ENCODE measurements at places on chromosomes 6 and 20.

- DNase-seq: no peak
Observed at GRCh38 chr6:41996997-41997396, 53.3 kb upstream of the TAF8 start.

DNA sequence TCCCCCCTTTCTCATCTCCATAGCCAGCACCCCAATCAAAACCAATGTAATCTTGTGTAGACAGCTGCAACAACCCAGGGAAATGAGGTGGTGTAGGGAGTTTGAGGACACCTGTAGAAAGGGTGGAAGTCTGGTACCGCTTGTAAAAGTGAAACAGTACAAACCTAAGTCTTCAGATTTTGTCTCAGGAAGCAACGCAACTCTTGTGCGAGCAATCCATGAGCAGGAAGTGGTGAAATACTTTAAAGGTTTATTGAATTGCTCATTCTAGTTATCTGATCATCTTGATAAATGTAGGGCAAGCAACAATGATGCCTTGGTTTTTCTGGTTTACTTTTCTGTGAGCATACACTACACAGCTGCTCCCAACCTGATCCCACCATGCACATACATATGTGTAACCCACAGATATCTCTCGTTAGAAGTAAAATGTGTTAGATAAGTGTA lies 71.1 kb upstream of the THEMIS start:
- DNase-seq: no peak

DNA sequence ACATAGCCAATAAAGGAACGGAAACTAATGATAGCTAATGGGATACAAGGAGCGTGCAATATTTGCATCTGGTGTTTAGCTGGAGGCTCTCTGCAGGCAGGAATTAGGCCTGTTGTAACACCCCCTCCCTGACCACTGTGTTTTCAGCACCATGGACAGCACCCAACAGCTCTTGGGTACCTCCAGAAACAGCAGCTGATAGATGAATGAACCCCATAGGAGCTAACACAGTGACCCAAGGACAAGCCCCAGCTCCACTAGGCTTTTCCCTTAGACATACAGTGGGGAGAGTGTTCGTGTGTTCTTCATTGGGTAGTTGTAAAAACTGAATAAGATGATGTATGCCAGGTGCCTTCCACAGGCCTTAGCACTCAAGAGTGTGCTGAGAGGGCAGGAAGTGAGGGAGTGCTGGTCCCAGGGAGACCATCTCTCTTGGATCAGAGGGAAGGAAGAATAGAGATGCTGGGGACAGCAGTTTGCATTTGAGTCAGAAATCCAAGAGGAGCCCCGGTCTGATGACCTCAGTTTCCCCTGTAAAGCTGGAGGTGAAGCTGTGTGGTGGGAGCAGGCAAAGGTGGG lies 161.3 kb downstream of the PHACTR3 start:
- no peak for DNase-seq

GRCh38 chr20:57658447-57658832 lies 38.2 kb upstream of the ZBP1 start:
- peak; percentile 18 for DNase-seq

GRCh38 chr20:46156065-46156464 lies 38.0 kb downstream of the CD40 start:
- no peak for DNase-seq

- no peak for DNase-seq
Observed at GRCh38 chr20:19995220-19995863, 21.8 kb upstream of the NAA20 start.

Measured in GM12892 (cell line).